ENCODE measurements at places on chromosomes 3 and 15. TPM values are rescaled to one million over a fixed set of nuclear protein-coding genes. Genes with fewer than 3 reads are reported as not detected.

Gene CLASP2
- polyA plus RNA-seq = 44.6 TPM

Gene USP50
- polyA plus RNA-seq = 1.8 TPM

Gene CCR8
- not detected for polyA plus RNA-seq

Gene SLC28A1
- 9.4 TPM for polyA plus RNA-seq

Gene DUOXA2
- polyA plus RNA-seq = not detected

Gene IGF1R
- 41.3 TPM for polyA plus RNA-seq

Gene HCLS1
- 6.5 TPM for polyA plus RNA-seq

Gene CX3CR1
- polyA plus RNA-seq = 5.0 TPM

Gene SMAD6
- 49.4 TPM for polyA plus RNA-seq

Gene ERICH6
- 0.46 TPM for polyA plus RNA-seq

Gene CHRNA5
- polyA plus RNA-seq = 5.9 TPM

Gene OCA2
- 8.5 TPM for polyA plus RNA-seq

Gene TRAIP
- 12.5 TPM for polyA plus RNA-seq

Gene ITGB5
- polyA plus RNA-seq = 84.1 TPM

Gene ASB14
- 0.48 TPM for polyA plus RNA-seq

Gene MEIS2
- 148 TPM for polyA plus RNA-seq

Gene DLL4
- 7.6 TPM for polyA plus RNA-seq

Gene DGKG
- polyA plus RNA-seq = 0.66 TPM

Gene CD276
- 152 TPM for polyA plus RNA-seq

Gene MIX23
- polyA plus RNA-seq = 54.1 TPM

Gene PPIP5K1
- 20.1 TPM for polyA plus RNA-seq

Gene SOX14
- polyA plus RNA-seq = not detected

Gene MESP2
- polyA plus RNA-seq = 0.47 TPM

Gene EPHB3
- polyA plus RNA-seq = 30.5 TPM

Gene KLHL6
- polyA plus RNA-seq = 1.5 TPM

Gene MAPKAPK3
- 58.3 TPM for polyA plus RNA-seq

Gene CACNA2D3
- polyA plus RNA-seq = 1.5 TPM

Gene ADGRG7
- polyA plus RNA-seq = 0.05 TPM

Gene TRAT1
- polyA plus RNA-seq = not detected

Gene SLC35A5
- polyA plus RNA-seq = 69.5 TPM

Gene TNK2
- polyA plus RNA-seq = 21.6 TPM

Gene ACKR2
- 3.1 TPM for polyA plus RNA-seq

Gene CRYGS
- polyA plus RNA-seq = 3.9 TPM

Gene CCDC33
- 4.8 TPM for polyA plus RNA-seq

Gene AP3B2
- polyA plus RNA-seq = 2.6 TPM

Gene ABCC5
- polyA plus RNA-seq = 75.1 TPM

Gene DNAH12
- polyA plus RNA-seq = 0.97 TPM

Gene KNG1
- 109 TPM for polyA plus RNA-seq

Gene ZPLD1
- polyA plus RNA-seq = 0.35 TPM

Gene IL5RA
- 0.41 TPM for polyA plus RNA-seq

Gene PAK6
- polyA plus RNA-seq = 7.6 TPM

Gene GOLGA6L10
- 3.7 TPM for polyA plus RNA-seq

Gene XRN1
- polyA plus RNA-seq = 29.1 TPM

Gene KLHDC8B
- 48.2 TPM for polyA plus RNA-seq

Gene ILDR1
- polyA plus RNA-seq = 8.6 TPM

Gene MED12L
- polyA plus RNA-seq = 1.6 TPM

Data from left renal cortex interstitium (tissue), 4 donors.